ENCODE measurements at places on chromosomes 3 and 15.

- DNase-seq, result no peak
These were observed 252 bp downstream of the SIN3A start for GRCh38 chr15:75451202-75451673.

- no peak for DNase-seq
These were observed 430.7 kb downstream of the EDEM1 start for GRCh38 chr3:5618170-5618569.

DNA sequence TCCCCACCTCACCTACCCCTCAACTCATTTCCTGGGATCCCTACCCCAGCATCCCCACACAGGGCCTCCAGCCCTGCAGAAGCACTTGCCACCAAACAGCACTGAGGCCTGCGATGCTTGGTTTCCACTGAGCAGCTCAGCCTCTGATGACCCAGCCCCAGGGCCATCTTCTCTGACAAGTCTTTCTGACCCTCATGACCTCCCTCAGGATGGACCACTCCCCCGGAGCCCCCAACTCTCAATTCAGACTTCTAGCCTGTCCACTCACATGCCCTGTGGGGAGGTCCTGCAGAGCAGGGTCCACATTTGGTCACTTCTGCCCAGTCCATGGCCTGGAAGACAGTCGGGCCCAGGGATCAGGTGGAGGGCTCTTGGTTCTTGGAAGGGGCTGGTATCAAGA lies 63.4 kb upstream of the SPATA12 start:
- DNase-seq, result no peak

GRCh38 chr3:169578381-169579024 lies 85.0 kb downstream of the MECOM start:
- no peak for DNase-seq

DNA sequence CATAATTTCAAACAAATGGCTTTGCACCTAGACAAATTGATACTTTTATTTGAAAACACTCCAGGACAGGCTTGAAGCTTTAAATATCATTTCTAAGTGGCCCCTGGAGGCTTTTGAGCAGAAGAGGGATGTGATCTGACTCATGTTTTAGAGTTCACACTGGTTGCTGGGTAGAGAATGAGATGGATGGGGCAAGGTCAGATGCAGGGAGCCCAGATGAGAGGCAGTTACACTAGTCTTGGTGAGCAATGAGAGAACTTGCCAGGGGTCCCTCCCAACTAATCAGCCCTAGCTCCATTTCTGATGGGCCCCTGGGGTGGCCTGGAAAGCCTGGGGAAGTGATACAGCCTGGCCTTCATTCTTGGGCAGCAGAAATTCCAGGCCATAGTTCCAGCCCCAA lies 190.4 kb downstream of the MEGF11 start:
- no peak for DNase-seq

- DNase-seq, result no peak
These were observed 1400.7 kb downstream of the OTOL1 start for GRCh38 chr3:162897291-162897690.

- no peak for DNase-seq
These were observed 174.3 kb downstream of the SMAD6 start for GRCh38 chr15:66876421-66876730.

- no peak for DNase-seq
These were observed 158.1 kb downstream of the GABRB3 start for GRCh38 chr15:26614734-26615133.

- DNase-seq, result no peak
These were observed 58.9 kb upstream of the ULK4 start for GRCh38 chr3:42020684-42021307.

DNA sequence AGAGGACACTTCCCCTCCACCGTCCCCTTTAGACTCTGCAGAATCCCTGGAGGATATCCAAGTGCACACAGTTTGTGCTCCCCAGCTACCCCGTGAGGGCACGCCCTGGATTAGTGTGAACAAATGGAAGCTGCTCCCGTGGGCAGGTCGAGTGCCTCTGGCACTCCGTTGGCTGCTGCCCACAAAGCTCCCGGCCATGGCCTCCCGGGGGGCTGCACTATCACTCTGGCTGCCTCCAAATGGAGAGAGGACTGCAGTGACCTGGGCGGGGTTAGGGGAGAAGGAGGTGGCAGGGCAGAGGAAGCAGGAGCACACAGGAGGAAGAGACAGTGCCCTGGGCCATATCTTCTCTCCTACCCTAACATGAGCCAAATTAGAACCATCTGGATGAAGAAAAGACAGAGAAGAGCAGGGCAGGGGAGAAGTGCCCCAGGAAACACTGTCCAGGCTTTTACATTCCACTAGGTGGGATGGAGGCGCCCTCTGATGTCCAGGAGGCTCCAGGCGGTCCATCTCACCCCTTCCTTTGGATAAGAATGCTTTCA lies 29.4 kb upstream of the ACAD9 start:
- no peak for DNase-seq

DNA sequence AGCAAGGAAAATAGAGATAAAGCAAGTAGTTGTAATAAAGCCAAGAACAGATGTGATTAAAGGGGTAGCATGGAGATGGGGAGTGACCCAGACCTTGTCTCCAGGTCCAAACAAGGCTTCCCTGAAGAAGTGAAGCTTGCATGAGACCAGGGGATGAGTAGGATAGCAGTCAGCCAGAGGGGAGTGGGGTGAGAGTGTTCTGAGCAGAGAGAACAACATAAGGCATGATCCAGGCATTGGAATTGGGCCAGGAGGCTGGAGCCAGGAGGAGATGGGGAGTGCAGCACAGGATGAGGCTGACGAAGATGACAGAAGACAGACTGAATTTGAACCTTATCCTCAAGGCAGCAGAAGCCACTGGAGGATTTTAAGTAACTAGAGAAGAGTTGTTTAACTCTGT lies 7.2 kb downstream of the TMOD2 start:
- DNase-seq, result no peak

- DNase-seq, result no peak
These were observed 175.7 kb upstream of the KBTBD8 start for GRCh38 chr3:66822186-66823008.

DNA sequence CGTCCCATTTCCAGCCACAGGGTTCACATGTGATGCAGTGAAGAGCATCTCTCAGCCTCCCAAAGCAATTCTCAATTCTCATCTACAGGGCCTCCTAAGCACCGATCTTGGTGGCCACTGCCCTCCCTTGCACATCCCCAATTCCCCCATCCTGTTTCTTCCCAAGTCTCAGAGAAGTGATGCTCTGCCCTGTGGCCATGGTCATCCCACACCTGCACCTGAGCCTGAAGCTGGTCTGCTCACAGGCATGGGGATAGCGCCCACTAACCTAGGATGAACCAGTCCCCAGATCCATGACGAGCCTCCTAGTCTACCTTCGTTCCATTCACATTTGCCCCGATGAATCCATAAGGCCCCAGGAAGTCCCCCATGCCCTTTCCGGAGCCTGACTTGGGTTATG lies 201.5 kb downstream of the UACA start:
- no peak for DNase-seq

All from suprapubic skin (tissue), 4 donors.